Neural crest cell (in vitro differentiated cells): ENCODE measurements at places on chromosomes 1 and 21. TPM values are rescaled to one million over a fixed set of nuclear protein-coding genes. Genes with fewer than 3 reads are reported as not detected.

The EFNA3 gene
- total RNA-seq: 5.6 and 6.6 TPM in 2 replicates

The ACKR1 gene
- total RNA-seq: 0.98 and 1.1 TPM in 2 replicates

GRCh38 chr1:186617926-186618325 lies 62.3 kb downstream of the PTGS2 start:
- H3K36me3 ChIP-seq: no peaks in the 10 kb centered on the region
- H3K27ac ChIP-seq: no peak overlapping the region
- H3K27me3 ChIP-seq: no peaks in the 10 kb centered on the region
- no peaks in the 10 kb centered on the region for H3K4me1 ChIP-seq

The ADAMTS5 gene
- total RNA-seq: 0.34 and 0.40 TPM in 2 replicates

- H3K4me3 ChIP-seq: no peak within 1 kb of the TSS
- peaks cover 5% of the 10 kb centered on the region for H3K4me1 ChIP-seq
- H3K27ac ChIP-seq: no peak within 1 kb of the TSS
- peaks cover 4% of the 10 kb centered on the region for H3K27me3 ChIP-seq
- no peaks in the 10 kb centered on the region for H3K36me3 ChIP-seq
- DNase-seq: no peak
Measured at GRCh38 chr1:205421798-205422197, at the start of gene LEMD1. Gene LEMD1, minus strand, starts transcription at chr1:205422056. Its CDS starts 1,520 bp downstream, at chr1:205420536.
